ENCODE measurements at places on chromosomes 6 and 20.

DNA sequence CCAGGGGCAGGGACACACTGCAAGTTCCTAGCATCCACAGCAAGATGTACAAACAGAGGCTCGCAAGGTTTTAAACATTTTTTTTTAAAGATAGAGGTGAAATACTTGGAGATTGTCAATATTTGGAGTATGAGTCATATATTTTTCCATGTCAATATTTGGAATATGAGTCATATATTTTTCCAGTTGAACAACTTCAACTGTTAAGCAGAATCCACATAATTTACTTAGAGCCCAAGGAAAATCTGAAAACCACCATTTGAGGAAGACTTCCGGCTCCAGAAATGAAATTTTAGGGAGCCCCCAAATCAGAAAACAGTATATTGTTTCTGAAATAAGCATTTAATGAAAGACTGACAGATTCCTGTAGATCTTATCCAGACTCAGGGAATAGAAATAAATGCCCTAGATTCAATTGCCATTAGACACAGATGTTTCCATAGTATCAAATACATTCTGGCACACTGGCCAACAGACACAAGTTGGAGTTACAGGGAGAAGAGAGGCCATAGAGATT, 51.6 kb upstream of the FAM184A start:
- no peak for DNase-seq

DNA sequence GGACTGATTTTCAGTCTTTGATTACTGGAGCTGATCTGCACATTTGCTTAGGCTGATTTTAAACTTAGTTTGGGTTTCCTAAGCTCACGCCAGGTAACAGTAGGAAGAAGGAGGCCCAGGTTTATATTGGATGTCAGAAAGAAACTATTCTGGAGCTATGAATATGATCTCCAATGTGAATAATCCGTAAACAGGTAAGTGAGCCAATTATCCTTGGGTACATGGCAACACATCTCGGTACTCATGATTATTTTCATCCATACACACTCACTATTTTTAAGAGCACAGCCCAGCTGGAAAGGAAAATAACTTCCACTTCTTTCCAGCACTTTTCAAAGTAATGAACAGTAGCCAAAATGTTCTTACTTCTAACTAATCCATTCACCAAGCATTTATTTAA, 7.0 kb downstream of the ATXN1 start:
- DNase-seq: no peak

GRCh38 chr6:158667360-158667981, 17.6 kb downstream of the SYTL3 start:
- DNase-seq: no peak

- peak; percentile 72 for DNase-seq
Observed at GRCh38 chr20:53839423-53840176, 230.8 kb downstream of the BCAS1 start.

DNA sequence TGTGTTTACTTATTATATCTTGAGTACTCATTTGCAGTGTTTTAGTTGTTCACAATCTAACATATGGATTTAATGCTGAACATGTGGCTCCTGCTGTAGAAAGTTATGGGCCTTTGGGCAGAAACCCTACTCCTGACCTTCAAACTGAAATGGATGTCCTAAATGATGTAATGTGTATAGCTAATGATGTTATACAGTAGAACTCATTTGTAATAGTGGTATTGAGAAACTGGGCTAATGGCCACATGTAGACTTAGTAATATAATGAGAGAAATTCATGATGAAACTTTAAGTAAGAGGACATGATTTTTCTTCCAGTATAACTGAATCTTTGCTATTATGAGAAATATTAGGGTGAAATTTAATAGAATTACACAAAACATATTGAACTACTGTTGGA, 121.3 kb upstream of the PTPRK start:
- no peak for DNase-seq

DNA sequence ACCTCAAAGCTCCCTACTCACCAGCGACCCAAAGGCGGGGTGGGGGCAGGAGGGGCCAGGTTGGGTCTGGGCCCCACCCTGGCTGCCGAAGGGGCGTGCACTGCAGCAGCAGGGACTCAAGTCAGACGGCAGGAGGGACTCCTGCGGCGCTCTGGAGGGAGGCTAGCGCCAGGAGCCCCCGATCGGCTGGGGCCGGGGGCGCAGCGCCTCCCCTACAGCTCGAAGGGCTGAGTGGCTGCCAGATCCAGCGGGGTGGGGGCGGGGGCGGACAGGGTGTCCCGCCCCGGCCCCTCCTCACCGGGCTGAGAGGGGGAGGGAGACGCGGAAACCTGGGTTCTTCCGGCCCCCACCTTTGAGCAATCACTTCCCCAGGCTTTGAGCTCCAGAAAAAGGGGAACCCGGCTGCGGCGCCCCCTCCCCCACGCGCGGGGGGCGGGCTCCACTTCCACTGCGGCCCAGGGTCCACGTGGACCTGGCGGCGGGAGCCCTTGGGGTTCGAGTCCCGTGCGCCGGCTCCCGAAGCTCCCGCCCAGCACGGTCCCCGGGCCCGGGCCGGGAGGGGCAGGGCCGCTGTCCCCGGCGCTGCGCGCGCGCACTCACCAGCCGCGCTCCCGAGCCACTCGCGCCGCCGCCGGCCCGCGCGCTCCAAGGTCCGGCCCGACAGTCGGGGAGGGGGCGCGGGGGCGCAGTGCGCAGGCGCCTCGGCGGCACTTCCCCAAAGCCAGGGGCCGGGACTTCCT, at the start of gene RGS19:
TSS of gene RGS19 (minus strand) at position 246 of the 740 bp plus-strand sequence. CDS start 2,632 bp downstream, outside the sequence.
- peak; percentile 41 for DNase-seq

GRCh38 chr20:3993109-3993508, 22.2 kb downstream of the RNF24 start:
- no peak for DNase-seq
